ENCODE measurements at places on chromosomes 6 and 20. TPM values are rescaled to one million over a fixed set of nuclear protein-coding genes. Genes with fewer than 3 reads are reported as not detected.

C6orf52 gene
- 4.4 TPM for total RNA-seq

- DNase-seq = no peak
Observed at GRCh38 chr20:10519361-10520046, 84.4 kb downstream of the SLX4IP start.

GRCh38 chr20:35856866-35857265, 85.1 kb downstream of the PHF20 start:
- no peak for DNase-seq

ABHD16B gene
- total RNA-seq = 0.22 TPM

CLPSL1 gene
- total RNA-seq = not detected

- no peak for DNase-seq
Observed at GRCh38 chr6:80872199-80872950, 765.9 kb downstream of the BCKDHB start.

MAP3K4 gene
- 50.9 TPM for total RNA-seq

DNA sequence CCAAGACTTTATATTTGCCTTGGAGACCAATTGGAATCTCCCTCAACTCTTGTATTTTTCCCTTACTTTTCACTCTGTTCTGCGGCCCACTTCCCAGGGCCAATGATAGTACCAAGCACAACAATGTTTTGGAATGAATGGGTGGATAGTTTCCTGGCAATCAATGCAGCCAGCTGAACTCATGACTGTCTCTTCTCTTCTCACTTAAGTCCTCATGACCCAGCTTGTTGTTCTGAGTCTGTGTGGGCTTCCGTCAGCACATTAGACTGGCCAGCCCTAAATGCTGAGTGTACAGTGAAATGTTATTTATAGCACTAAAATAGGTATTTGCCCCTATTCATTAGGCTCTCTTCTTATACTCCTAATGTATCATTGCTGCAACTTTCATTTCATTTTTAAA, 5.6 kb upstream of the MBOAT1 start:
- DNase-seq = no peak

DNA sequence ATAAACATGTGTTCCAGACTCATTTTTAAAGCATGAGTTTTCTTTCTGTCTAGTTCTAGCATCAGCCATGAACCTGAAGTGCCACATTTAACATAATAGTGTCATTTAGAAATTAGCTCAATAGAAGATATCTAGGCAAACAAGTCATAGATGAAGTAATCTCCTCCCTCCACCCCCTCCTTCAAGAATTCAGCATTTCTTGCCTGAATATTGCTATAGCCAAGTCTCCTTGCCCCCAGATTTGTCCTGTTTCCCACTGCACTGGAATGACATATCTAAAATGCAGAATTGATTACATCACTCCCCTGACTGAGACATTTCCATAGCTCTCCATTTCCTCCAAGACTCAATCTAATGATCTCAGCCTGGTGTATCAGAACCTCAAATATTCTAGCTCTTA, 134.9 kb upstream of the BACH2 start:
- DNase-seq = no peak

PSORS1C2 gene
- total RNA-seq = not detected

DNA sequence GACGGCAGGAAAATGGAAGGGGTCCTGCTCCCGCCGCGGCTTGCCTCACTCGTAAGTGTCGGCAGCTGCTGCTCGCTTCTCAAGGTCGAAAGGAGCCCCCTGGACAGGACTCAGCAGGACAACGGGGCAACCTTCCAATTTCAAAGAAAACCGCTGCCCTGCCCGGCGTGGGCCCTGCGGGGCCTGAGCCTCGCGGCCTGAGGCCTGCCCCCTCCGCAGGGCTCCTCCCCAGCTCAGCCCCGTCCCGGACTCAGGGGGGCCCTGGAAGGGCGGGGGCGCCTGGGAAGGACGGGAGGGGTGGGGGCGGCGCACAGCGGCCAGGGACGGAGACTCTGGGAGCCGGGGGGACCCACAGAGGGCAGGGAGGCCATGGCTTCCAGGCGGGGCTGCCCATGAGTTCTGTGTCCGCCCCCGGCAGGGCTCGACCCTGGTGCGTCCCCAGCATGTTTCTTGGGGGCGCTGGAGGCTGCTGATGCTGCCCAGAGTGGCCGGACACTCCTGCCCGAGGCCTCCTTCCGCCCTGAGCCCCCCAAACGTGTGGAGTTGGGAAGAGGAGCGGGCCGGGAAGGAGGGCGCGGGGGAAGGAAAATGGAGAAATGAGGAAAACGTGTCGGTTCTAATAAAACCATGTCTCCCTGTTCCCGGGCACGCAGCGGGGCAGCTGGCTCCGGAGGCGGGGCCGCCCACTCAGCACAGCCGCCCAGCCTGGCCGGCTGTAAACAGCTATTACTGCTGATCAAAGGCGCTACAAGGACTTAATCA, 114.6 kb downstream of the DLL1 start:
- DNase-seq = no peak

EYA4 gene
- not detected for total RNA-seq

DNA sequence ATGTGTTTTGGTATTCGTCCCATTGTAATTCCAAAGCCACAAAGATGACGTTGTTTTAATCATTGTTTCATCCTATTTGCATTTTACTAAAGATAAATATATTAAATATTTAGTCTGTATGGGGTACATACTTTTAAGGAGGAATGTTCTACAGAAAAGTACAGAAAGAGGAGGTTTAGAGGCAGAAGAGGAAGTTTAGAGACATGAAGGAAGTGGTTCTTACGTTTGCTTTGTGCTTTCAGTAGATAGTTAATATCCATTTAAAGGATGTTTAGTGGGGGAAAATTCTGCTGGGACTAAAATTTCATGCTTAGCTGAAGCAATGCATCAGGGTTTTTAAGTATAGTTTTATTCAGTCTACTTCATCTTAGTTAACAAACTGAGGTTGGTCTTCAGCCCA, 116.6 kb downstream of the CRYBG1 start:
- no peak for DNase-seq

DNA sequence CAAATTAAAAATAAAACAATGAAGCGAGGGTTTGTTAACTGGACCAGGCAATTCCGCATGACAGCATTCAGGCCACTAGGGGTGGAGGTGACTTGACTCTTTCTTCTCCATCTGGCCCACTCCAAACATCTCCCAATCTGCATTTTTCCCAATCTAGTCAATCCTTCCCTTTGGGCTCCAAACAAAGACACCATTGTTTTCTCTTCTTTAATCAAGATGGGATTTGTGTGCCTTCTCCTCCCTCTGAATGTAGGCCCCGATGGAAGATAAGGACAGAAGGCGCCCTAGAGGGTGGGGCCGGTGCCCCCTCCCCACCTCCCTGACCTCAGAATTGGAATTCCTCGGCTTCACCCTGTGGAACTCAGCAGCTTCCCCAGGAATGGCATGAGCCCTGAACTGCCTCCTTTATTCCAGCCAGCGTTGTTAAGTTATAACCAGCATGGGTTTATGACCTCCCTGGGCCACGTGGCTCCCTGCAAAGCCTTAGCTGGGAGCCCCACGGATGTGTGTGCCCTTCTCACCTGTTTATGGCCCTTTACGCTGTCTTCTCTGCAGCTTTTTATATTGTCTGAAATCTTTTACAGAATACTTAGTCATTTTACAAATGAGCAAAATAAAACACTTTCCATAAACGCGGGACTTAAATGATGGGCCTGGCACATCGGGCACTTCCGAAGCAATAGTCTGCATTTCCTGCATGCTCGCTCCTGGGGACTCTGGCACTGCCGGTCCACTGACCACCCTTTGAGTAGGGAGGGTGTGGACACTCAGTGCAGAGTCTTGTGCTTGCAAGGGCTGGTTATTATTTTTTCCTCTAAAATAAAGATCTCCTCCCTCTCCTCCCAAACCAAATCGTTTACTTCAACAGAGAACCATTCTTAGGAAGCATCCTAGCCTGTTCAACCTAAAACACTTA, 24.5 kb downstream of the OVOL2 start:
- DNase-seq = no peak

FOXF2 gene
- not detected for total RNA-seq

PRSS16 gene
- 5.6 TPM for total RNA-seq

HSD17B8 gene
- total RNA-seq = 36.0 TPM

DNA sequence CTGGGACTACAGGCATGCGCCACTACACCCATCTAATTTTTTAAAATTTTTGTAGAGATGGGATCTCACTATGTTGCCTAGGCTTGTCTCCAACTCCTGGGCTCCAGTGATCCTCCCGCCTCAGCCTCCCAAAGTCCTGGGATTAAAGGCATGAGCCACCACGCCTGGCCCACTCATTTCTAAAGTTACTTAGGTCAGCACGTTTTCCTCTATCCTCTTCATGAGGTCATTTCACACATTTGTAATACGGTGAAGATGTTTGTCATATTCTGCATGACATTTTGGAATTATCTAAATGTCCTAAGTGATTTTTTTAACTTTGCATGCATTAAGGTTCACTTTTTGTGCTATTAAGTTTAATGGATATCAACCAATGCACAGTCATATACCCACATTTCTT, 11.9 kb upstream of the SOX12 start:
- no peak for DNase-seq

- no peak for DNase-seq
Observed at GRCh38 chr20:32894711-32895355, 36.1 kb downstream of the EFCAB8 start.

DNA sequence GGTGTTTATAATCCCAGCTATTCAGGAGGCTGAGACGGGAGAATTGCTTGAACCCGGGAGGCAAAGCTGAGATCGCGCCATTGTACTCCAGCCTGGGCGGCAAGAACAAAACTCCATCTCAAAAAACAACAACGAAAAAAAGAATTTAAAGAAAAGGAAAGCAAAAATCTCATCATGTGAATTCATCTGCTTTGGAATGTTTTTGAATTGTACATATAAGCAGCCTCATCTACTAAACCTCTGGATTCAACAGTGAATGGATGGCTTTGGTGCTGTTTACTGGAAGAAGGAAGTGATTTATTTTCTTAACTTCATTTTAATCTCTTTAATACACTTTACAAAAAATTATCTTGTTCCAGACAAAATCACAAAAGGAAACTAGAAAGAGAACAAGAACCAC, 51.8 kb upstream of the PNRC1 start:
- DNase-seq = no peak

DNA sequence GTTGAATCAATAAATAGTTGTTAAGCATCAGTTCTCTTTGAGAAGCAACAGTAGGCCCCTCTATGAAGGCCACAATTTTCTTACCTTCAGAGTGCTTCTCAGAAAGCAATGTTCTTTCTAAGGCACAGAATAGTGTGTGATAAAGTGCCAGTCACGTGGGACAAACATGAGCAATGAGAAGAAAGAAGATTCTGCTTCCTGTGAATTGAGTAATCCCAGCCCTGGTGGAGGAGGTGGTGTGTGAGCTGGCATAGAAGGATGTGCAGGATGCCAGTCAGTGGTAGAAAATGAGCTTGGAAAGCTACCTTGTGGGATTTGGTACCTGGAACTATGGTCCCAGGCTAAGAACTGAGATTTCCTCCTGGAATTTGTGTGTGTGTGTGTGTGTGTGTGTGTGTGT, 21.7 kb downstream of the KIZ start:
- DNase-seq = no peak

CTAGE9 gene
- not detected for total RNA-seq

DNA sequence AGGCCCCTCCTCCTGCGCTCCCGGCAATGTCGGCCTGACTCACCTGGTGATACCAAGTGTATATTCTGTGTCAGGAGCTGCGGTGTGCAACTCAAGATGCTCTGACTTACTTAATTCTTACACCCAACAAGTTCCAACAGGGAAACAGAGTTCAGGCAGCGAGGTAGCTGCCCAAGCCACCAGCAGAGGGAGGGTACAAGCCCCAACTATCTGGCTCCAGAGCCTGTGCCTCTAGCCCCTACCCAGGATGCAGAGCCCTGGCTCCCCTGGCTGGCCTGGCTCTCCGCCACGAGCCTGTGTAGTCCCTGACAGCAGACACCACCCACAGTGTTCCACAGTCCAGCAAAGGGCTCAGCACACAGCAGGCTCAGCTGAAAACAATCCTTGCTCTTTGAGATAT, 34.9 kb downstream of the C20orf203 start:
- DNase-seq = no peak

ULBP2 gene
- total RNA-seq = 1.00 TPM

GRCh38 chr20:58001381-58001780, 227.1 kb downstream of the ANKRD60 start:
- no peak for DNase-seq

BTNL2 gene
- total RNA-seq = not detected

GRCh38 chr20:4341804-4342485, 326.6 kb upstream of the RNF24 start:
- no peak for DNase-seq

GRCh38 chr6:101402622-101403031, 9.1 kb downstream of the GRIK2 start:
- no peak for DNase-seq

GRCh38 chr20:17606001-17606400, 36.1 kb downstream of the DSTN start:
- no peak for DNase-seq

DNA sequence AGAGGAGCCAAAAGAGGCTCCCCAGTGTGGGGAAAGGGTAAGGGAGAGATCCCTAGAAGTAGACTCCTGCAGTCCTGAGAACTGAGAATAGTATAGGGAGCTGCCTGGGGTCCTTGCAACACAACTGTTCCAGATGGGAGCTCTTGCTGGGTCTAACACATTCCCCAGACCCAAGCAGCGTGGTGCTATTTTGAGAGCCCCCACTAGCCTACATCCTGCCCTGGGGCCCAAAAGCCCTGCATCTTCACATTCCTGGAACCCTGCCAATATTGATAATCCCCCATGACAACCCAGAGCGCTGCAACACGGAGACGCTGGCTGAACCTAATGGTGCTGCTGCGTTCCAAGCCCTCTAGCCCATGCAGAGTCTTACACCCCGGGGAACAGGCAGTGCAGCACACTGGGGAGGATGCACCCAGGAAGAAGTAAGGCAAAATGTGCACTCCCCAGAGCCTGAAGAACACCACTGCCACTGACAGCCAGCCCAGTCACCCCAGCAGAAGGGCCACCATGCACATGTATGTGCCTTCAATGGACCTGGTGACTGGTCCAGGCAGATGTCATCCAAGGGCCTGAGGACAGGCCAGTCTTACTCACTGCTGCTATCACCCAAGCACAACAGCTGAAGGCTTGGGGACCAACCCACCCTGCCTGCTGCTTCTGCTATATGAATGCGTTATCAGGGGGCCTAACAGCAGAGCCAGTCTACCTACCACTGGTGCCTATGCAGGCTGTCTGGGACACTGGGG, 7.0 kb upstream of the RNF217 start:
- DNase-seq = no peak

GRCh38 chr6:29589423-29590048, 4.6 kb downstream of the OR2H2 start:
- DNase-seq = peak; percentile 38

MLIP gene
- total RNA-seq = not detected

DNA sequence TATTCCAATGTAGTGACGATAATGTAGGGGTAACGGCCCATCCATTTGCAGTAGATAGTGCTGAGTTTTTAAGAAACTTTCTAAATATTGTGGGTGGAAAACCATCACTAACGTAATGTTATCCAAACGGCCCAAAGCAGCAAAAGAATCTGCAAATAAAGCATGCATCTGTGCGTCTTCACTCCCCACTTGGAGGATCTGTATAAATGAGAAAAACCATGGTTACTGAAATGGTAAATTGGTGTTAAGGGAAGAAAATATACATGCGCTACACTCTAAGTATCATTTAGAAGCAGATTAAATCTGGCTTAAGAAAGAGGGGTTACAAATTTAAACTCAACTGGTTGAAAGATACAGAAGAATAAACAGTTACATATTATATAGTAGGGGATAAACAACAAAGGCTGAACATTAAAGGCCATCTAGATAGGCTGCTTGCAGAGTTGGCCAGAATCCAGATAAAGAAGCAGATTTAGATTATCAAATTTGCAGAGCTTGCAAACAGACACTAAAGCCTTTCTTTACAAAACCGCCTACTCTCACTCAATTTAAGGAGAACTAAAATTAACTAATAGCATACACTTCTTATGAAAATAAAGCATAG, 93.3 kb downstream of the SESN1 start:
- no peak for DNase-seq

- DNase-seq = no peak
Observed at GRCh38 chr6:141618180-141618581, 514.5 kb upstream of the GJE1 start.

GPX5 gene
- total RNA-seq = not detected
